ENCODE measurements at places on chromosomes 1 and 21.

- peak; percentile 37 for DNase-seq
These were observed 809.3 kb downstream of the NCAM2 start for GRCh38 chr21:21807598-21807903.

DNA sequence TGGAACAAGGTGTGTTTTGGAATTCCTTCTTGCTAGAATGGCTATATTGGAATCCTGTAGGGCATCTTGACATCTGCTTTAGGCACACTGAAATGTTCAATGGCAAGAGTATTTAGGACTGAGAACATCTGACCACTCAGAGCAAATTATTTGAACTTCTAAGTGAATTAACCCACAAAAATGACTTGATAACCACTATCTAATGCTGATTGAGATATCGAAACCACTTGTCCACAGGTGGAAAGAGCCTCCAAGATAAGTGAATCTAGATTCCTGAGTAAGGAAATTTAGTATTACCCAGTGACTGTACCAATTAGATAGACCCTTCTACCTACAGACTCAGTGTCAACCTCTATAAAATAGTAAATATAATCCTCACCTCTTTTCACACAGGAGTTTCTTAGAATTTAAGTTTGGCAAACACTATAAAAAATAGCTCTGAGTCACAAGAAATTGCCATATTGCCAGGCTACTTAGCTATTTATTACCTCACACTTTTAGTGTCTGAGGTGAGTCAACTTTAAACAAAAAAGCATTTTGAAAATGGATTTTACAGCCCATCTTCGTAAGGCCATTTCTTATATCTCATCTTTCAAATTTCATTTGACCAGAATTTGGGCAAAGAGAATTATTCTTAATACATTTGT lies 421.8 kb downstream of the PTBP2 start:
- DNase-seq, result no peak

GRCh38 chr1:30777060-30777903 lies 19.7 kb upstream of the LAPTM5 start:
- no peak for DNase-seq

GRCh38 chr1:243393096-243393495 lies 137.3 kb downstream of the SDCCAG8 start:
- DNase-seq, result no peak

GRCh38 chr1:2462819-2463218 lies 13.3 kb upstream of the PLCH2 start:
- DNase-seq, result no peak

DNA sequence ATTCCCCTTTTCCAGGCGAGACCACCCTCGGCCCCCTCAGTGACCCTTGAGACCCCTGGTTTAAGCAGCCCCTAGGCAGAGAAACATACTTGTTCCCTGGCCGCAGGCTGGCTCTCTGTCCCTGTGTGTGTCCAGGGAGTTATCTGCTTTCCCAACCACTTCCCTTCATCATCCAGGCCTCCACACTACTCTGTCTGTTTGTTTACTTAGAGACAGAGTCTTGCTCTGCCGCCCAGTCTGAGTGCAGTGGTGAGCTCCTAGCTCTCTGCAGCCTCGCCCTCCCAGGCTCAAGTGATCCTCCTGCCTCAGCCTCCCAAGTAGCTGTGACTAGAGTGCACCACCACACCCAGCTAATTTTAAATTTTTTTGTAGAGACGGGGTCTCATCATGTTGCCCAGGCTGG lies 5.8 kb upstream of the VWA1 start:
- no peak for DNase-seq

DNA sequence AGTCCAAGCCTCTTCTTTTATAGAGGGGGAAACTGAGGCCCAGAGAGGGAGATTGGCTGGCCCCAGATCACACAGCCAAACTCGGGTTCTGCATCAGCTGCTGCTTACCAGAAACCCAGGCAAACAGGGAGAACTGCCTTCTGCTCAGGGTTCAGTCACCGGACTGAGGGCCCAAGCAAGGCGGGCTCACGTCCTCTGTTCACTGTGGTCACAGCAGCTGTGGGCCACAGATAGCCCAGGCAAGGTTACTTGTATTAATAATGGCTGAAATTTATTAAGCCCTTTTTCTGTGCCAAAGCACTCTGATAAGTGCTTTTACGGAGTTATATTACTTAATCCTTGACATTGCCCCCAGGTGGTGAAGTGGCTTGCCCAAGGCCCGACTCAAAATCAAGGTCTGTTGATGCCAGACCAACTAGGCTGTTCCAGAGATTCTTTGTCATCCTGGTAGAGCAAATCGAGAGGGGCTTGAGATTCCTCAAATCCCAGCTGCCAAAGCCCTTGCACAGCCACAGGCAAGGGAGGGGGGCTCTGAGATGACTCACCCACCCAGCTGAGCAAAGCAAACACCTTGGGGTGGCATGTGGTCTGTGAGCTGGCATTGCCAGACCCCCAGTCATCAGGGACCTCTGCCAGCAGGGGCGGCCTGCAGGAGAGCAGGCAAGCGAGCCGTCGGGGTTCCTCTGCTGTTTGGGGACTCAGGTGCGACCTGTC lies 36.5 kb downstream of the EPHB2 start:
- DNase-seq, result no peak

DNA sequence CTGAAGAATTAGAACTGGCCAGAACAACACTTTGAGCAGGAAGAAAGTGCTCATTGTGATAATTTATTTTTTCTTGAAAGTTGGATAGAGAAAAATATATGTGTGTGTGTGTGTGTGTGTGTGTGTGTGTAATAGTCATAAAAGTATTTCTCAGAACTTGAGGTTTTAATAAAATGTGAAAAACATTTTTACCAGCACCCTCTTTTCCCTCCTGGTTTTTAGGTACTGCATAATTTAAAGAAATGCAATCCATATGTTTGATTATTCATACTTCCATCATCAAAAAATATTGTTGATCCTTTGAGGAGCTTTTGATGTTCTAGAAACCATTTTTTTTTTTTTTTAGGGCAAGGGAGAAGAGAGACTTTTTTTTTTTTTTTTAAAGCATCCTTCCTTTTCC lies 66.8 kb upstream of the JUN start:
- DNase-seq, result no peak

DNA sequence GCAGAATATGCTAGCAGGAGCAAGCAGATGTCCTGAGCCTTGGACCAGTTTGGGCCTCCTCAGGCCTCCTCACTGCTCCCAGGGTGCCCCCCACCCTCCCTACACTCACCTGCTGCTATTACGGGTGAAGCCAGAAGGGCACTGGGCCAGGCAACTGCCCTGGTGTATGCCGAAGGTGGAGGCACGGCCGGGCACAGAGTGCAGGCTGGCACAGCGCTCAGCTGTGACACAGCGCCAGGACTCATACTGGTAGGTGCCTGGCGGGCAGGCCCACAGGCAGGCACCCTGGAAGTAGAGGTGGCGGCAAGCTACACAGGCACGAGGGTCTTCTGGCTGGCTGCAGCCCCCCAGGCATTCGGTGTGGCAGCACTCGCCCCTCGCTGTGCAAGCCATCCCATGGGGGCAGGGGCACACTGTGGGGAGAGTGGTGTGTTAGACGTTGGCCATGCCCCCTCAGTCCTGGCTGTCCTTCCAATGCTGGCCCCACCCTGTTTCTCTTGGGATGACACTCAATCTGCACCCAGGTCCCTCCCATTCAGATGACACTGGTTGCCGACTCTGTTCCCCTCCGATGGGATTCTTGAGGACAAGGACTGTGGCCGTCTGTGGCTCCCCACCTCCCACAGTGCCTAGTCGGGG lies 7.0 kb downstream of the INSRR start:
- DNase-seq, result no peak

- DNase-seq, result no peak
These were observed 2.4 kb upstream of the SLC19A2 start for GRCh38 chr1:169488157-169488556.

- DNase-seq, result peak; percentile 2
These were observed 191.2 kb upstream of the GREM2 start for GRCh38 chr1:240803151-240803550.

GRCh38 chr1:38454749-38455441 lies 404.7 kb downstream of the RRAGC start:
- no peak for DNase-seq

GRCh38 chr1:87051965-87052364 lies 137.5 kb downstream of the HS2ST1 start:
- DNase-seq, result no peak

DNA sequence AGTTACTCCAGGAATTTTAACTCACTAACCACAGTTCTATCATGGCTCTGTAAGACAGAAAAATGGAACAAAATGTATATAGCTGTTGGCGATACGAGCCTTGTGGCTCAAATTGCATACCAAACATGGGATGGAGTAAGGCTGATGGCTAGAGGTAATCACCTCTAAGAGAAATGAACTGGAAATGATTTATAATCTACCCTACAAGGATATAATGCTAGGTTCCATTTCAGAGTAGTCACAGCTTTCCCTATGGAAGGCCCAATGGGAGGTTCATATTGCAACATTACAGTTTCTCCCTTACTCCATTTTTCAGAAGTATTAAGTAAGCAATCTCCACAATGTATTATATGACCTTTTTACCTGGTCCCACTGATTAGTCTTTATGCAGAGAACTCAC lies 61.6 kb downstream of the EDEM3 start:
- DNase-seq, result no peak

DNA sequence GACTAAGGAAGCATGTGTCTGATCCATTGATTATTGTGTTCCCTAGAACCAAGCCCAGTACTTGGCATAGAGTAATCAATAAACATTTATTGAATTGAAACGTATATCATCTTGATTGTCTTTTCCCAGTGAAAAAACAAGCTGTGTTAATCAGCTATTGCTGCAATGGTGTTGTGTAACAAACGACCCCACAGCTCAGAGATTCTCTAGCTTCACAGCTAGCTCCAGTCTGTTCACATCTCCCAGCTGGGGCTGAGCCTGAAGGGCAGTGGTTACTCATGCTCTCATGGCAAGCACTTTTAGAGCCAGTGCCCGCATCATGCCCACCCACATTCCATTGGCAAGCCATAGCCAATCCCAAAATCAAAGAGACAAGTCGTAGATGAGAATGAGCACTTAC lies 237.4 kb upstream of the RAB4A start:
- no peak for DNase-seq

DNA sequence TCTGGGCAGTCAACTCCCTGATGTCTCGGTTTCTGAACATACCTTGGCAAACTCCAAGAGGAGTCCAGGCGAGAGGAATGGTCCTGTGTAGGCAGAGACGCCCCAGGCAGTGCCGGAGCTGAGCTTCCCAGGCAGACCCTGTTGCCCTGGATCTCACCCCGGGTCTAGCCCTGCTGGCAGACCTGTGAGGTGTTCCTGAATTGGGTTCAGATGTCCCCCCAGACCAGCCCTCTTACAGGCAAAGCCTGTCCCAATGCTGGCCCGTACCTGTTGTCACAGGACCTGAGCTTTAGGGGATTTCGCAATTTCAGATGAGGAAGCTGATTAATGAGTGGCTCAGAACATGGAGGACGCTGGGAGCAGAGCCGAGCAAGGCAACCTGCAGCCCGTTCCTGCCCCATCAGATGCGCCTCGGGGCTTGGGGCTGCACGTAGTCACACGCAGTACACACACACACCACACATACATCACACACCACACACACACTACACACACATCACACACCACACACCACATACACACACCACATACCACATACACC lies 38.5 kb upstream of the PDE9A start:
- no peak for DNase-seq

DNA sequence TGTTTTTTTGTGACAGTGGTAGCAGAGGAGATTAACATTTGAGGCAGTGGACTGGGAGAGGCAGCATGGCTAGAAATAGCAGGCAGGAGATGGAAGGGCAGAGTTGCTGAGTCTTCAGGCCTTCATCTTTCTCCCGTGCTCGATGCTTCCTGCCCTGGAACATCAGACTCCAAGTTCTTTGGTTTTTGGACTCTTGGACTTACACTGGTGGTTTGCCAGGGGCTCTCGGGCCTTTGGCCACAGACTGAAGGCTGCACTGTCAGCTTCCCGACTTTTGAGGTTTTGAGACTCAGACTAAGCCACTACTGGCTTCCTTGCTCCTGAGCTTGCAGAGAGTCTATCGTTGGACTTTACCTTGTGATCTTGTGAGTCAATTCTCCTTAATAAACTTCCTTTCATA lies 24.2 kb upstream of the LEFTY2 start:
- no peak for DNase-seq

DNA sequence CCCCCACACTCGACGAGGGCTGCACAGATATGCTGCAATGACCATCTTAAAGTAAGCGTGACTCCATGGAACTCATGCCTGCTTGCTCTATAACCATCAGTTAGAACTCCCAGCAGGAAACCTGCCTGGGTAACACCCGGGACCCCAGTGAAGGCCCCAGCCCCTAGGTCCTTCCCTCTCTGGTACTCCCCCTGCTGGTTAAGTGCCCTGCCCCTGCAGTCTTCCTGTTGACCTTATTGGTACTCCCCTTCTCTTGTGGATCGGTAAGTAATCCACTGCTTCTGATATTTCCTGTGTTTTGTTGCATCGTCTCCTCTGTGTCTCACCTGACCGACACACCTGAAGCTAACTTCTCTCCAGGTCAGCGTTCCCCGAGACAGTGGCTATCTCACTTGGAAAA lies 104.8 kb upstream of the COG2 start:
- DNase-seq, result no peak

- no peak for DNase-seq
These were observed 4.4 kb upstream of the C1orf56 start for GRCh38 chr1:151043163-151043562.

- no peak for DNase-seq
These were observed 34.5 kb upstream of the TDRD10 start for GRCh38 chr1:154467434-154468102.

DNA sequence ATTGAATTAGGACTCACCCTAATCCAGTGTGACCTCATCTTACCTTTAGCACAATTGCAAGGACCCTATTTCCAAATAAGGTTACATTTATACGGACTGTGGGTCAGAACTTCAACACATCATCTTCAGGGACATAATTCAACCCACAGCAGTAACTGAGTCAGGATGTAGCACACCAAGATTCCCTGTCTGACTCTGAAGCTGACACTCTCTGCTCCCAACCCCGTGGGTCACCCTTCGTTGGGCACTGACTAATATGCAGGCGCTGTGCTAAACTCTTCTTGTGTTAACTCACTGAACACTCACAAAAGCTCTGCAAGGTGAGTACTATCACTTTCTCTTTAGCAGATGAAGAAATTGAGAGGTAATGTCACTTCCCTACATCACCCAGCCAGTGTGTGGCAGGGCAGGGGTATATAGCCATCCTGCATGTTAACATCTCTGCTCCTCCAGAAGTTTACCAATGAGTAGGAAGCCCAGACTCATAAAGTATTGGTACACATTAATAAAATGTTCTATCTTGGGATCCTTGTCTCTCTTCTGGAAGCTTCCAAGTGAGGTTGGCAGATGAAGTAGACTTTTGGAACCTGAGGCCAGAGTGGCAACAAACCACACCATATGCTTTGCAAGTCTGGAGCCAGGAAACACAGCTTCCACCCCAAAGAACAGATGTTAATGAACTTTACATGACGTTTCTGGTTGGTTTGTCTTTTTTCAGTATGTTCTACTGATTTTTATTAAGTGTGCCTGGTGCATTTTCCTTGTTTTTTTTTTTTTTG lies 139.2 kb upstream of the KLHDC7A start:
- no peak for DNase-seq

DNA sequence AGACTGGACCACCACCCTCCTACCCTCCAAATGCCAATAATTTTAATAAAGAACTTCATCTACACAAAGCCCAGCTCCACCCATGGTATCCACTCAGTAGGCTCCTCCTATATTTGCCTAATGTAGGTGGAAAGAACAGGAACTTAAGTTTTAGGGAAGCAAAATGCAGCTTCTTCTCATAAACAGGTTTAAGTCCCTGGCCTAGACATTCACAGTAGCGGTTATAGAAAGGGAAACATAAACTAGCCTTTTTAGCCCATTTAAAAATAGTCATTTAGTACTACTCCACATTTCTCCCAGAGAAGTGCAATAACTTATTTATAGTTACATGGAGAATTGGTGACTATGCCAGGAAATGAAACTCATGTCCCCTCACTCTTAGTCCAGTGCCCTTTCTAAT lies 56.6 kb upstream of the CPLANE2 start:
- no peak for DNase-seq

All from NCI-H1105 treated with DMSO at 0.1 percent for 48 hours (cell line).